EH (cell line): ENCODE measurements at places on chromosomes 6 and 20.
A peak's percentile ranks its signal among the peaks of the same experiment; 100 is the strongest.

DNA sequence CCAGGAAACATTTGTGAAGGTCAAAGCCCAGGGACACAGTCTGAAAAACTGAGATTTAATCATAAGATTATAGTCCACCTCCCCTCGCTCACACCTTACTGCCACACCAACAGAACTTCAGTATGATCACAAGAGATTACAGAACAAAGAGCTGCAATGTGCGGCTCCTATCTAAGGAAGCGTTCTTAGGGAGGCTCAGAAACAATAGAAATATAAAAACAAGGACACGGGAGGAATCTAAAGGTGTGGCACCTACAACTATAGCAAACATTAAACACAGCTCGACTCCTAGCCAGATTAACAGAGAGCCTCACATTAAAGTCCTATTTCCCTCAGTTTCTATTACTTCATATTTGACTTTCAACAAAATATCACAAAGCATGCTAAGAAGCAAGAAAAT is 40.4 kb upstream of the THEMIS start:
- DNase-seq: no peak

DNA sequence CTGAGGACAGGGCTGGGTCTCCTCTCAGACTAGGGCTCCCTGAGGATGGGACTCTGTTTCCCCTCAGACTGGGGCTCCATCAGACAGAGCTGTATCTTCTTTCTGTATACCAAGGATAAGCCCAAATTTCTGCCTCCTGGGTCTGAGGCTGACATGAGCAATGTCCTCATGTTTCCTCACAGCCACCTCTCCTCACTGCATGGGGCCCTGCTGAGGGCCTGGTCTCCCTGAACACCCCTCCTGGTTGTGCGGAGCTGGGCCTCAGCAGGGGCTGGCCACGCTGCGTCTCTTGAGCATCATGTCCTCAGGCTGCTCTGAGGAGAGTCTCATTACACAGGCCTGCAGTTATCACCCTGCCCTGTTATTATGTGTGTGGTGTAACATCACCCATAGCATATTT is 144.6 kb downstream of the LRFN2 start:
- DNase-seq: no peak

GRCh38 chr6:31661262-31662123 is 915 bp upstream of the C6orf47 start:
- DNase-seq: no peak

- DNase-seq: no peak
Measured at GRCh38 chr6:114418304-114418972, 75.6 kb upstream of the HS3ST5 start.

DNA sequence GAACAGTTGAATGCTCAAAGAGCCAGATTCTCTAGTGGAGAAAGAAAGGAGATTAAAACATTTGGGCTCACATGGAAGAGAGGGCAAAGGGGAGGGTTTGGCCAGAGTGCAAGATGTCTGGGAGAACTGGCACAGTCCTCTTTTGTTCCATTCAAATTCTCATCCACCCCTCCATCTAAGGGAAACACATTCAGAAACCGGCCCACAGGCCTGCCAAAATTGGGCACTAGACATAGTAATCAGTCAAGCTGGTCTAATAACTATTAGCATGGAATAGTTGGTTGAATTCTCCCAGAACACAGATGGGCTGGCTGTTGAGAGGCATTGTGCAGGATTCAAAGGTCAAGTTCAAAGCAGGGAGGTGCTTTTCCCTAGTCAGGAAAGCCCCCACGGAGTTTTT is 341.4 kb upstream of the IRAK1BP1 start:
- no peak for DNase-seq

DNA sequence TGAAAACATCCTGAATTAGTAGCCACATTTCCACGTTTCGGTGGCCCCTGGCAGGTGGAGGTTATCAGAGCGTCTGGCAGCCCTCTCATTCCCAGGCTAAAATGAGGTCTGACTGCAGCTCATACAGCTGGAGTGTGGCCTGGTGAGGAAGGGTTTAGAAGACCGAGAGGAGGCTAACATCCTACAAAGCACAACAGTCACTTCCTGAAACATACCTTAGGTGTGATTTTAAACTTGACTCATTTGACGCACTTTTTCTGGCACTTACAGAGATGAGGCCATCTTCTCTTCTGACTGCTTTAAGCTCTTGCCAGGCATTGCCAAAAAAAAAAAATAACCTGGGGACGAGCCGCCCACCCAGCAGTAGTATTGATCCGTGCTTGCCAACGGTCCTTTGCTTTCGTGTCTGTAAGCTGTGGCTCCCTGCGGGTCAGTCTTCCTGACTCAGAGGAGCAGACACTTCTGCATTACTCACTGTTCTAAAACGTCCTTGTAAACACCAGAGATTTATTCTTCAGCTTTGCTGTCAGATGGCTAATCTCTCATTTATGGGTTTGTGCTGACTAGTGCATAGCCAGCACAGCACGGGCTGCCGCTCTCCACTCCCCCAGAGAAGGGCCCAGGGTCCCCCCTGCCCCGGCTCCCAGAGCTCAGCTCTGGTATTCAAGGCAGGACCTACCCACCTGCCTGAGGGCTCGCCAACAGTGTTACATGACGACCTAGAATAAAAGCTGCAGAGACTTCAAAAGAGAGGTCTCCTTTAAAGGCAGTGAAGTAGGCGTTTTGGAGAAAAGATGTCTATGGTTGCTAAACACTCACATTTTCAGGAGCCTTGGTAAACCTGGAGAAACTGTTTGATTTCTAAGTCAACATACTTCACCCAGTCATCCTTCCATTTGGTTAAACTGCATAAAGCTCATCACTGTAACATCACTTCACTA is 78.5 kb upstream of the FRMD1 start:
- DNase-seq: peak; percentile 75

GRCh38 chr6:146017672-146018071 is 11.2 kb upstream of the GRM1 start:
- peak; percentile 7 for DNase-seq
